Left renal pelvis (tissue), 4 donors: ENCODE measurements at places on chromosomes 7 and 10.

DNA sequence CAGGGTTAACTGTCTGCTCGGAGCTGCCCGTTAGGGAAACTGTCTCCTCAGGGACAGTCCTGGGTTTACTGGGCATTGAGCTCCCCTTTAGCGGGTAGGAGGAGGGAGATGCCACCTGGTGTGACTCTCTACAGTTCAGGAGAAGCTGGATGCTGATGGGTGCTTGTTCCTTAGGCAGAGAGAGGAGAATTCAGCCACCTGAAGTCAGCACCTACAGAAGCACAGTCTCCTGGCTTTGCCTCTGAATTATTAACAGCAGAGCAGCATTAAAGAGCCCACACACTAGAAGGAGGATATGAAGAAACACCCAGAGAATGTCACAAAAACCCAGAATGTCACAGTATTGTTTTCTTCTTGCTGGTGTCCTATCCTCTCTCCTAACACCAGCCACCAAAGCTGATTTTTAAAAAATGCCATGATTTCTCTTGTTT lies 696 bp downstream of the GIMAP4 start:
- DNase-seq = no peak

DNA sequence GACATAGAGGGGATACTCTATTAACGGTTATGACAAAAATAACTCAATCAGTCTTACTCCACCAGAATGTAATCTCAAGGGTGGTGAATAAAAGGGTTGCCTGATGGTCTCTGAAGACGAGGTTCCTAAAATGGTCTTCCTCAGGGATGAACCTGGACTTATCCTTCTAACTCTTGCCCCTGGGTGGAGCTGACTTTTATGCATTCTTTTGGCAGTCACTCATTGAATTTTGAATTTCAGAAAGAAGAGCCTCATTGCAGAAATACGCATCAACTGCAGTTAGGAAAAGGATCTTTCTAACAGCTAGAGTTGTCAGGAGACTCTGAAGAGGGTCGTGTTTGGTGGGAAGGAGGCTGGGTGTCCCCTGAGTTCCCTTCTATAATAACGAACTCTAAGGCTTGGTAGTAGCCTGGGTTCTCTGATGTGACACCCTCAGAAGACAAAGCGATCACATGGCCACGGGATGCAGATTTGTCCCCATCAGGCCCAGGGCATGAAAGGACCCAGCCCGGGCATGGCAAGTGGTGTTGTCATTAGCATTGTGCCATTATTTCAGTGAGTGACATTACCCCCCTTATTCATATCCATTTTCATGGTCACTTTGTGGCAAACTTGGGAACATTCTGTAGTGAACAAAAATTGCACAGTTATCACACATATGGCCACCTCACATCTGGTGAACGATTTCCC lies 58.6 kb upstream of the JCAD start:
- DNase-seq = no peak

GRCh38 chr10:124740369-124741280 lies 3.6 kb downstream of the FAM53B start:
- DNase-seq = no peak

GRCh38 chr10:5559642-5560141 lies 34.9 kb downstream of the CALML3 start:
- DNase-seq = no peak

GRCh38 chr10:113867904-113868303 lies 13.4 kb downstream of the NHLRC2 start:
- no peak for DNase-seq

DNA sequence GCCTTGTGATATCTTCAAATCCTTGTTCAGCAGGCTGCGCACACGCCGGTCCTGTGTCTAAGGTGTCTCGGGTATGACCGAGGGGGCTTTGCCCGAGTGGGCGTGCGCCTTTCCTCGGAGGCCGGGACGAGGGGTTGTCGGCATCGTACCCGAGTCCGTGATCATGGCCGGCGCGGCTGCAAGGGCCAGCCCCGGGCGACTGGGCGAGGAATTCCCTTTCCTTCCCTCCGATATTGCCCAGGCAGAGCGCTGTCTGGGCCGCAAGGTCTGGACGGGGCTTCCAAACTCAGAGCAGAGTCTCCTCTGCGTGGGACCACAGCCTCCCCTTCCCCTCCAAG lies 59.7 kb downstream of the ZNF467 start:
- DNase-seq = no peak

DNA sequence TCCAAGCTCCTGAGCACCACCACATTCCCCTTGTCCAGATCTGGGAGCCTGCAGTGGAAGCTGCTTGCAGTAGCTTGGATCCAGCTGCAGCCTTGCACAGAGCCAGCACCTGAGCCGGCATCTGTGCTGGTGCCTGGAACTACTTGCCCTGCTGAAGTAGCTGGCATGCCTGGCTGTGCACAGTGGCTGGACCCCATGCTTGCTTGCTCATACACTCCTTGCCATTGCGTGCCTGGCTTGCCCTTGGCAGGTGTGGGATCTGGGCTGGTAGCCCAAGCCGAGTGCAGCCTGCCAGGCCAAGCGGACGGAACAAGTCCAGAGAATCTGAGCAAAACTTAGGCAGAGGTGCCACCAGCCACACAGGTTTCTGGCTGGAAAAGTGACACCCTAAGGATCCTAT lies 759.9 kb downstream of the IPMK start:
- no peak for DNase-seq

- DNase-seq = no peak
Observed at GRCh38 chr10:3393958-3394357, 221.4 kb upstream of the PITRM1 start.

- no peak for DNase-seq
Observed at GRCh38 chr10:68301790-68302502, 29.9 kb upstream of the HNRNPH3 start.

GRCh38 chr10:77756319-77757232 lies 119.0 kb upstream of the KCNMA1 start:
- no peak for DNase-seq

- DNase-seq = no peak
Observed at GRCh38 chr7:149002604-149003003, 25.7 kb downstream of the PDIA4 start.

DNA sequence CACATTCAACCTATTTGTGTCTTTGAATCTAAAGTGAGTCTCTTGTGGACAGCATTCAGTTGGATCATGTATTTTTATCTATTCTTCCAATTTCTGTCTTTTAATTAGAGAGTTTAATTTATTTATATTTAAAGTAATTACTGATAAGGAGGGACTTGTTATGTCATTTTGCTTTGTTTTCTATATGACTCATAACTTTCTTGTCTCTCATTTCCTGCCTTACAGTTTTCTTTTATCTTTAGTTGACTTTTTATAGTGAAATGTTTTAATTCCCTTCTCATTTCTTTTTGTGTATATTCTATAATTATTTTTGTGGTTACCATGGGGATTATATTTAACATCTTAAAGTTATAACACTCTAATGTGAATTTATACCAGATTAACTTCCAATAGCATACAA lies 7.3 kb upstream of the ZNF518A start:
- no peak for DNase-seq

DNA sequence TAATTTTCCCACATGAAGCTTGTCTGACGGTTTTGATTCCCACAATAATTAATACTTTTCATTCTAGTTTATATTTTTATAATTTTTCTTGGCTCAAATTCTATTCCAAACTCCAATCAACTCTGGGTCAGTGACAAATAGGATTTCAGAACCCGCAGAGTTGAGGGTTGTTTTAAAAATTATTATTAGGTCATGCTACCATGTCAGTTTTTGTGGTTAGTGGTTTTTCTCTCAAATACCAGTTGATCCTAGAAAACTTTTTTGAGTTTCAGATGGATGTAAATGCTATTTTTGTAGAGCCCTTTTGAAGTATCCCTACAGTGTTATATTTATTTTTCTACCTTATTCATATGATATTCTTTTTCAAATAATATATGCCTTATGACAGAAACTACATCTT lies 237.4 kb downstream of the SEMA3D start:
- DNase-seq = no peak
